ENCODE measurements at places on chromosomes 5 and 9.

GRCh38 chr5:80192507-80193241 lies 63.2 kb downstream of the SERINC5 start:
- H3K27ac ChIP-seq = no peak overlapping the region
- H3K27me3 ChIP-seq = no peaks in the 10 kb centered on the region
- no peak for DNase-seq

DNA sequence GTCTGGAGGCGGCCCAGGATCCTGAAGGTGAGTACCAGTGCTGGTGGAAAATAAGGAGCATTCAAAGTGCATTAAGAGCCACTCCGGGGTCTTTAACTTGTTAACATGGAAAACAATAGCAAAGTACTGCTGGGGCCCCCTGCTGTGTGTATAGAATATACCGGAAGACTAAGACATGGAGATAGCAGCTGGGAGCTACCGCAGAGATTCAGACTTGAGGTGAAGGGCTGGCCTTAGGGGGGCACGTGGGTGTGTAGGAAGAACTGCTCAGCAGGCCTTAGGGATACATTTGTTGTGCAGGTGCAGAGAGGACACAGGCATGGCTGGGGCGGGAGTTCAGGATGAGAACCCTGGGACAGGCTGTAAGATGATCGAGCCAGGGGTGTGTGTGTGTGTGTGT lies 1.2 kb upstream of the DMRT1 start:
- H3K36me3 ChIP-seq = no peaks in the 10 kb centered on the region
- no peak overlapping the region for H3K27ac ChIP-seq
- no peaks in the 10 kb centered on the region for H3K4me1 ChIP-seq
- peak; percentile 50 for DNase-seq

DNA sequence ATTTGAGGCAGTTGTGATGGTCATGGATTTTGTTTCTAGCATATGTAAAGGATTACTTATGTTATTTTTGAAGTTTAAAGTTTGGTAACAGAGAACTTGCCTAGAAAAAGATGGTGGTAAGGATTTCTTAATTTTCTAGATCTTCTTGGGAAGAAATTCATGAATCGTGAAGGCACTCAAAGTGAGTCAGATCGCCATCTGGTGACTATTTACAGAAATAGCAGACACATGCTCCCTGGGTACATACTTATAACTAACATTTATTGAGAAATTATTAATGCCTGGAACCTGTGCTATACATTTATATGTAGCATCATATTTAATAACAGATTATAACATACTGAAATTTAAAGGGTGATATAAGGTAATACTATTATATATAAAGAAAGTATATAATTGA lies 299.7 kb downstream of the IZUMO3 start:
- peak; percentile 43 for DNase-seq
- no peaks in the 10 kb centered on the region for H3K27me3 ChIP-seq
- H3K4me1 ChIP-seq = no peaks in the 10 kb centered on the region
- no peak overlapping the region for H3K4me3 ChIP-seq
- no peak overlapping the region for H3K27ac ChIP-seq

- no peak for DNase-seq
- no peaks in the 10 kb centered on the region for H3K36me3 ChIP-seq
- H3K27me3 ChIP-seq = no peaks in the 10 kb centered on the region
- H3K4me1 ChIP-seq = no peaks in the 10 kb centered on the region
- H3K27ac ChIP-seq = no peak overlapping the region
Measured at GRCh38 chr5:71977311-71977710, 130.0 kb upstream of the MAP1B start.

DNA sequence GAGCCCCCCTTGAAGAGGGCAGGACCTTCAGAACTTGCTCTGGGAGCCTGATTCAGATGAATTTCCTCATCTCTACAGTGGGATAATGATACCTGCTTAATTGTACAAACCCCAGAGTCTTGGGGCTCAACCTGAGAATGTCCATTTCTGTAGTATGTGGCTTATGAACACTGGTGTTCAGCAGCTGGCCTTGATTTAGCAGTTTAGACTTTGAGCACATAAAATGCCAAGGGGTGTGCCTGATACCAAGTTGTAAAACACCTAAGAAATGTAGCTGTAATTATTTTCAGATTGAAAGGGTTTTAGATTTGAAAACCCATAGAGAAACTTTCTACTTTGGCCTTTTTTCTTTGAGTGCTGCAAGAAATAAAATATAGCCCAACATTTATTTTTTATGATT lies 44.9 kb downstream of the SFXN1 start:
- DNase-seq = no peak
- H3K27ac ChIP-seq = no peak overlapping the region
- H3K27me3 ChIP-seq = no peaks in the 10 kb centered on the region
- peaks cover 5% of the 10 kb centered on the region for H3K36me3 ChIP-seq
- H3K4me1 ChIP-seq = no peaks in the 10 kb centered on the region

DNA sequence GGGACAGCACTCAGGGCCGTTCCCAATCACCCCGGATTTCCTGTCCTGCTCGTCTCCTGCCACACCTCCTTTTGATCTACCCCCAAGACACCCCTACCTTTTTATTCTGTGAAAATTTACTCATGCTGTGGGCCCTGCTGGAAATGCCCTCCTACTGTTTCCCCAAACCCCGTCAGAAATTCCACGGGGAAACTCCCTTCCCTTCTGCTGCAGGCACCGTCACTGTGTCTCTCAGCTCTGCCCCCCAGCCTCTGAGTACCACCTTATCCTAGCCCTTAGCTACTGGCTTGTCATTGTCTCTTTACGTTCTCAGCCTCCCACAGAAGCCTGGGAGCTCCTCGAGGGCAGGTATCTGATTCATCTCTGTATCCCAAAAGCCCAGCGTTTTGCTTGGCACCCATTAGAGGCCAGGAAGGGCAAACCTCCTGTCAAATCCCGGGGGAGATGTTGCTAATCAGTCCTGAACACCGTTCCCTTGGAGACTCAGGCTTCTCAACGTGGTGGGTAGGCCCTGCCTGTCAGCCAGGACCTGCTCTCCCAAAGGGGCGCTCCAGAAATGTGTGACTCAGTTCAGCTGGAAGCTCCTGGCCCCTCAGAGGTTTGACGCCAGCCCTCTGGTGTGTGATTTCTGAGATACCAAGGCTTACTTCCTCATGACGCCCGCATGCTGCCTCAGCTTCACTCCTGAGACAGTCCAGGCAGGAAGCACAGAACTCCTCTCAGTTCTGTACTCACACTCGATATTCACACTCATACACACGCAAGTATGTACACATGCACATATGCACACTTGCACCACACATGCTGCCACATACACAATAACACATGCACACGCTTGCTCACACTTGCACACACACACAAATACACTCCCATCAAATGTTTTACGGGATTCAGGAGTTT lies 50.7 kb upstream of the GRHPR start:
- H3K27ac ChIP-seq = no peak overlapping the region
- H3K27me3 ChIP-seq = no peaks in the 10 kb centered on the region
- DNase-seq = no peak
- no peak overlapping the region for H3K4me3 ChIP-seq

DNA sequence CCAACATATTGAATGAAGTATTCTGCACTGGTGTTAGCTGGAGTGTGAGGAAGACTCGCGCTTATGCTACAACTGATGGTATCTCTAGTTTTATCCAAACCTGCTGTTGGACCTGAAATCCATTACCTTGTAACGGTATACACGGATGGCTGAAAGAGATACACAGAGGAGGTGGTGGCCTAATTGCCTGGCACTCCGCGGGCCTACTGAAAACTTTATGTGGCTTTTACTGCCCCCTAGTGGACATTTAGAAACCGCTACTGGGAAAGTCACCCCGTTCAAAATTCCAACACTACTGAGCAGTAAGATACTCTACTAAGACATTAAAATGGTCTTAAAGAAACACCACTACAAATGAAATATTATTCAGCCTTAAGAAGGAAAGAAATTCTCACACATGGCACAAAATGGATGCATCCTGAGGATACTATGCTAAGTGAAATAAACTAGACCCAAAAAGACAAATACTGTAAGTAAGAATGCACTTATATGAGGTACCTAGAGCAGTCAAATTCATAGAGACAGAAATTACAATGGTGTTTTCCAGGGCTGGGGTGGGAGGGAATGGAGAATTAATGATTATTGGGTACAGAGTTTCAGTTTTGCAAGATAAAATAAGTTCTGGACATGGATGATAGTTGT lies 100.4 kb downstream of the TTLL11 start:
- no peak overlapping the region for H3K27ac ChIP-seq
- H3K4me1 ChIP-seq = no peaks in the 10 kb centered on the region
- H3K4me3 ChIP-seq = no peak overlapping the region
- H3K27me3 ChIP-seq = no peaks in the 10 kb centered on the region
- peak; percentile 76 for DNase-seq

DNA sequence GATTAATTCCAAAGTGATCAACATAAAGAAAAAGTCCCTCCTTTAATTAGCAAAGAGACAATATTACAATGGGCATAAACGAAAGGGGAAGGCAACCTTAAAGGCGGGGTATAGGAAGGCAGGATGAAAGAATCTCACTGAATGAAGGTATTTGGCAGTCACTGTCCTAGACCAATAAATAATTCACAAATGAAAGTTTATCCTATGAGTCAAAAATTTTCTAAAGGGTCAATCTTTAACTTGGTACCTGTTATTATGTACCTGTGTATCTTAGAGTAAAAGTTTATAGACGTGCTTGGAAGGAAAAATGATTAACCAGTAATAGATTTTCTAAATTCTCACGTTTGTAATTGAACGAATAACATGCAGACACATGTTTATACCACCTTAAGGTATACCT lies 945.8 kb upstream of the DMAC1 start:
- H3K4me3 ChIP-seq = no peak overlapping the region
- no peak overlapping the region for H3K27ac ChIP-seq
- H3K4me1 ChIP-seq = peaks cover under 1% of the 10 kb centered on the region
- DNase-seq = no peak

- H3K36me3 ChIP-seq = no peaks in the 10 kb centered on the region
- DNase-seq = no peak
- H3K27me3 ChIP-seq = no peaks in the 10 kb centered on the region
- no peak overlapping the region for H3K4me3 ChIP-seq
- H3K4me1 ChIP-seq = peaks cover 4% of the 10 kb centered on the region
Measured at GRCh38 chr9:83271665-83272071, 208.7 kb upstream of the RASEF start.

GRCh38 chr5:76714751-76715485 lies 1.0 kb upstream of the F2R start:
- peak overlapping the region; percentile 51 for H3K4me3 ChIP-seq
- no peak overlapping the region for H3K27ac ChIP-seq
- H3K36me3 ChIP-seq = no peaks in the 10 kb centered on the region
- no peaks in the 10 kb centered on the region for H3K27me3 ChIP-seq

DNA sequence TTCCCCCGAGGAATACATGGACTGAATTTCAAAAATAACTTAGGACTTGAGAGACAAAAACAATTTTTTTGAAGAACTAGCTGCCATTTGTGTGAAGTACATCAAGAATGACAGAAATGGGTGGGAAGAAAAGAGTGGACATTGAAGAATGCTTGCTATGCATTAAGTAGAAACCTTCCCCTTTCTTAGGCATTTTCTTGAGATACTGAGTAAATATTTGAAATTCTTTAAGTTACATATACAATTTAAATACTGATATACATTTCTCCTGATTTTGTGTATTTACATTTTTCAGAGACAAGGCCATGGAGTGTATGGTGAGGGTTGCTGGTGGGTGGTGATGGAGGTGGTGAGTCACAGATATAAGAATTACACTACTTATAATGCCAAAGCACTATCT lies 319.3 kb upstream of the ADAMTSL1 start:
- no peaks in the 10 kb centered on the region for H3K36me3 ChIP-seq
- H3K4me3 ChIP-seq = no peak overlapping the region
- peak; percentile 19 for DNase-seq
- H3K27me3 ChIP-seq = no peaks in the 10 kb centered on the region
- no peaks in the 10 kb centered on the region for H3K4me1 ChIP-seq

DNA sequence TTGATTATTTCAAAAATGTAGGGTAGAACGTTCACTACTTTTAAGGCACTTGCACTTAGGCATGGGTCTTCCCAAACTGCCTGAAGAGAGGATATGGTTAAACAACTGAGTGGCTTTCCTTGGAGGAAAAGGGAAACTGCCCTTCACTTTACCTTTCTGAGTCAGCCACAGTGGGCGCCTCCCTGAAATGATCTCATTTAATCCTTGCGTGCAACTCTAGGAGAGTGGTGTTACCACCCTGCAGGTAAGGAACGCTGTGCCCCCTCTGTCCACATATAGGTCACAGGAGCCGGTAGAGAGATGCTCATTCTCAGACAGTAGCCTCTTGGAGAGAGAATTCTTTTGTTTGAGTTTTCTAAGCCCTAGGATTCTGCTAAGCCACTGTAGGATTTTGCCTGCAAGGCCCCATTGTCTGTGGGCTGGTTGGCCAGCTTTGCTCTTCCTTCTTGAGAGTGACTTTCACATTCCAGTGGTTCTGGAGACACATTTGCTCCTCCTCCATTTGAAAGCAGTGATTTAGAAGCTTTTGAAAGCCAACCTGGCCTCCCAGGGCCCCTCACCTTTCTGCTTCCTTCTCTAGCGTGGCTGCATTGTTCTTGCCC lies 110.3 kb upstream of the CTSL start:
- no peaks in the 10 kb centered on the region for H3K4me1 ChIP-seq
- no peak overlapping the region for H3K4me3 ChIP-seq
- peak overlapping the region; percentile 33 for H3K27ac ChIP-seq
- DNase-seq = peak; percentile 79
- H3K36me3 ChIP-seq = no peaks in the 10 kb centered on the region
- no peaks in the 10 kb centered on the region for H3K27me3 ChIP-seq

GRCh38 chr9:76150013-76150412 lies 244.2 kb downstream of the RFK start:
- no peak overlapping the region for H3K4me3 ChIP-seq
- H3K4me1 ChIP-seq = no peaks in the 10 kb centered on the region
- no peak overlapping the region for H3K27ac ChIP-seq

DNA sequence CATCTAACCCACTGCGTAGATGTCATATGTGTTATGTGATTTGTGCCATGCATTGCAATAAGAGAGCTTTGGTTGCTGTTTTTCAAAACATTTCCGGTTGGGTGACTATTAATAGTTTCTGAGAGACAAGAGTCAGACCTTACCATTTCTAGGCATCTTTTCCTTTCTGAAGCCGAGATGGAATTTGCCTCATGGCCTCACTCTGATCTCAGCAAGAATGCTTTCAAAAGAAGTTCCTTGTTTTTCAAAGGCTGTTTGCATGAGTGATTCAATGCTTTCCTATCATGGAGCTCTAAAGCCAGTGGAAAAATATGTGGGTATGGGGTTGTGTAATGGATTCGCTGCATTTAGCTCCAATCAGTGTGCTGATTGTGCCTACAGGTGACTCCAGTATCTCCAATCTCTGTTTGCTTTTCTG lies 203.1 kb upstream of the PPP1R2B start:
- H3K36me3 ChIP-seq = no peaks in the 10 kb centered on the region
- no peak overlapping the region for H3K27ac ChIP-seq
- DNase-seq = no peak

DNA sequence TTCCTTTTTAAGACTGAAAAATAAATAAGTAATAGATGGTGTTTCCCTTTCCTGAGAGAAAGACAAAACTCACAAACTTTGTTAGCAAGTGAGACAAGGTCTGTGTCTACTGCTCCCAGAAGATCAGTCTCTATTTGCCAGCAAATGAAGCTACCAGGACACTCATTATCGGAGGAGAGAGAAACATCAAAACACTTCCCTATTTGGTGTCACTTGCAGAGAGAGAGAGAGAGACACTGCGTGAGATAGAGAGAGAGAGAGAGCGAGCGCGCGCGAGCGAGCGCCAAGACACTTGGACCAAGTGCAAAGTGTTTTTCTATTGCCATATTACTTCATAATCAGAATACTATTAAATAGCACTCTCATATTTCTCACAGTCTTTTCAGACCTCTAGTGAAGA lies 142.7 kb downstream of the KCNN2 start:
- no peak overlapping the region for H3K4me3 ChIP-seq
- DNase-seq = no peak
- H3K27me3 ChIP-seq = no peaks in the 10 kb centered on the region
- H3K36me3 ChIP-seq = no peaks in the 10 kb centered on the region

GRCh38 chr5:56480078-56480704 lies 247.1 kb upstream of the ANKRD55 start:
- H3K36me3 ChIP-seq = no peaks in the 10 kb centered on the region
- H3K27ac ChIP-seq = peak overlapping the region; percentile 40
- no peaks in the 10 kb centered on the region for H3K27me3 ChIP-seq
- H3K4me1 ChIP-seq = peaks cover 8% of the 10 kb centered on the region

All from mesendoderm (in vitro differentiated cells).